ENCODE measurements at places on chromosomes 2 and 18. TPM values are rescaled to one million over a fixed set of nuclear protein-coding genes. Genes with fewer than 3 reads are reported as not detected.

DNA sequence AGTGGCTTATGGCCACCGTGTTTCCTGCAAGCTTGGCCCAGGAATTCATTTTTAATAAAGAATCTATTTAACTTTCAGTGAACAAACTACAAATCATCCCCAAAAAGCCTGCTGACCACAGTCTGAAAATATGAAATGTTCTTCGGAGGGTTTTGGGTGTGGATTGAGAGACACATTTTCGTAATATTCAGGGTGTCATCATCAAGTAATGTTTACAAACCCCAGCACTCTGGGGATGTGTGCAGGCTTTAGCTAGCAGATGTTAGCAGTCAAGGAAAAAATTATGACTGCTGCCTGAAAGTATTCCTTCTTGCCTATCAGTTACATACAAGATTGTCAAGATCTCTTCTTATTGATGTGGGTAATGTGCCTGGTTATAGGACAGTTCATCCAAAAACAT, 143.9 kb upstream of the FN1 start:
- no peak overlapping the region for H3K27ac ChIP-seq
- no peaks in the 10 kb centered on the region for H3K27me3 ChIP-seq
- H3K36me3 ChIP-seq, result no peaks in the 10 kb centered on the region
- no peak for DNase-seq
- no peaks in the 10 kb centered on the region for H3K4me1 ChIP-seq
- H3K4me3 ChIP-seq, result no peak overlapping the region

- H3K27me3 ChIP-seq, result no peaks in the 10 kb centered on the region
- H3K4me3 ChIP-seq, result no peak overlapping the region
- H3K4me1 ChIP-seq, result peaks cover 4% of the 10 kb centered on the region
- DNase-seq, result peak; percentile 67
- no peaks in the 10 kb centered on the region for H3K36me3 ChIP-seq
Observed at GRCh38 chr2:215698566-215698965, 262.7 kb upstream of the FN1 start.

Gene GPAT2
- total RNA-seq, result 1.2 TPM

- no peaks in the 10 kb centered on the region for H3K4me1 ChIP-seq
- H3K27me3 ChIP-seq, result no peaks in the 10 kb centered on the region
- DNase-seq, result no peak
- no peaks in the 10 kb centered on the region for H3K36me3 ChIP-seq
Observed at GRCh38 chr2:201349601-201350000, 7.5 kb downstream of the FLACC1 start.

GRCh38 chr2:241941691-241942301, 72.3 kb downstream of the RTP5 start:
- no peak overlapping the region for H3K4me3 ChIP-seq
- H3K27ac ChIP-seq, result no peak overlapping the region
- no peak for DNase-seq
- no peaks in the 10 kb centered on the region for H3K27me3 ChIP-seq
- no peaks in the 10 kb centered on the region for H3K4me1 ChIP-seq
- H3K36me3 ChIP-seq, result no peaks in the 10 kb centered on the region

Gene ERBB4
- 21.0 TPM for total RNA-seq

Gene ALLC
- not detected for total RNA-seq

DNA sequence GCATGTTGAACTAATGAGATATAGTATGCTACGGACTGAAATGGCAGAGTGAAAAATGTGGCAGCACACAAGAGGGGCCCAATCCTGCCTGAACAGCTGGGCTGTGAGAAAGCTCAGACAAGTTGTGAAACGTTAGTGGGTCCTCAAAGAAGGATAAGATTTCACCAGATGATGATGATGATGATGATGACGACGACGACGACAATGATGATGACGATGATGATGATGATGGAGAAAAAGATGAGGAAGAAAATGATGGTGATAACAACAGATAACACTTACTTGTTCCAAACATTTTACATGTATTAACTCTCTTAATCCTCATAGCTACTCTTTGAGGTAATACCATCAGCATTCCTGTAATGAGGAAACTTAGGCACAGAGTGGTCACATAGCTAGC, 94.2 kb downstream of the WDPCP start:
- DNase-seq, result no peak
- H3K4me1 ChIP-seq, result no peaks in the 10 kb centered on the region
- no peaks in the 10 kb centered on the region for H3K36me3 ChIP-seq
- H3K27me3 ChIP-seq, result no peaks in the 10 kb centered on the region

DNA sequence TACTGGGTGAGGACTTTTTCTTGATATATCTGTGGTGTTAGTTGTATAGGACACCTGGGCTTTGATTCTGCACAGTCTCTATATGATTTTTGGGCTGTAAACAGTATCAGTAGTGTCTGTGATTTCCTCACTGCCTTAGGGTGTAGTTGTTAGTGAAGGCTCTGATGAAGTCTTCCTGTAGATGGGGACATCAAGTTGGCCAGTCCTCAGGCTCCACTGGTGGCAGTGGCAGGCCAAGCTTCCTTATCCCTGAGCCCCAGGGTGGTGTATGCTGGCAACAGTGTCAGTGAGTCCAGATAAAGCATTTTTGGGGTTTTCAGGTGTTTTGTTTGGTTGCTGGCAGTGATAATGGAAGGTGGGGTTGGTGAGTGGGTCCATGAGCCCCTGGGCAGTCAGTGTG, 961.4 kb downstream of the DSC3 start:
- H3K4me3 ChIP-seq, result no peak overlapping the region
- no peak overlapping the region for H3K27ac ChIP-seq

Gene ABCB11
- 1.2 TPM for total RNA-seq

- no peaks in the 10 kb centered on the region for H3K4me1 ChIP-seq
- no peak overlapping the region for H3K27ac ChIP-seq
- no peaks in the 10 kb centered on the region for H3K27me3 ChIP-seq
- no peaks in the 10 kb centered on the region for H3K36me3 ChIP-seq
Observed at GRCh38 chr2:86292571-86293515, 44.6 kb downstream of the REEP1 start.
